ENCODE measurements at places on chromosomes 7 and 10. TPM values are rescaled to one million over a fixed set of nuclear protein-coding genes. Genes with fewer than 3 reads are reported as not detected.

DNA sequence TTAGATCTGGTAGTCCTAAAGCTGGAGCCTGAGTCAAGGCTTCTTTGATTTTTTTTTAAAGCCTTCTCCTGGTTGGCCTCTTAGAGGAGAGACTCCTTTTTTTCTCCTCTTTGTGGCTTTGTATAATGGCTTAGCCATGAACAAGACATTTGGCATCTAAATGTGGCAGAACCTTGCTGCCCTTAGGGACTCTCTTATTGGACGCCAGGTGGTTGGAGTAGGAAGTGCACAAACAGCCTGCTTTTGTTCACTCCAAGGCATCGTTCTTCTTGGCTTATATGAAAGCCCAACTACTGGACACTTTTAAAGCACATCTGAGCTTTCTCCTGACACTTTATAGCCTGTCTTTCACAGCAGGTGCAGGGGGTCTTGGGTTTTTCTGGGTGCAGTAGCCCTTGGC is 25.0 kb downstream of the ZPBP start:
- DNase-seq, result no peak

GRCh38 chr10:109887243-109887642 is 36.1 kb downstream of the XPNPEP1 start:
- DNase-seq, result no peak

GRCh38 chr7:104126411-104126841 is 81.4 kb downstream of the ORC5 start:
- DNase-seq, result no peak

GRCh38 chr7:130845581-130846085 is 111.6 kb upstream of the KLF14 start:
- DNase-seq, result no peak

DNA sequence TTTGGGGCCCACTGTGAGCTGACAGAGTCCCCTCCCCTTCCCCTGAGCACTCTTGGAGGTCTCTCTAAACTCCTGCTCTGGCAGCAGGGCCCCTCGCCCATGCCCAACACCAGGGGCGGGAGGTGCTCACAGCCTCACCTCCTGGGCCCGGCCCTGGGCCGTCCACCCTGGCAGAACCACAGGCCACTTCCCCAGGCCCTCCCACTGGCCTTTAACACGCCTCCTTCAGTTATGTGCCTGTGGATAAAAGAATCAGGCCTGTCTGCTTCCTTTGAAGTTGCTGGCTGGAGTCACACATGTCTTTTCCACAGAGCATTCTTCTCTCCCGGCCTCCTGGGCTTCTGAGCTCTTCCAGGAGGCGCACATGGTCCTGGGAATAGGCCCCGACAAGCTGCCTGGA is 10.2 kb downstream of the MYL10 start:
- DNase-seq, result no peak

DNA sequence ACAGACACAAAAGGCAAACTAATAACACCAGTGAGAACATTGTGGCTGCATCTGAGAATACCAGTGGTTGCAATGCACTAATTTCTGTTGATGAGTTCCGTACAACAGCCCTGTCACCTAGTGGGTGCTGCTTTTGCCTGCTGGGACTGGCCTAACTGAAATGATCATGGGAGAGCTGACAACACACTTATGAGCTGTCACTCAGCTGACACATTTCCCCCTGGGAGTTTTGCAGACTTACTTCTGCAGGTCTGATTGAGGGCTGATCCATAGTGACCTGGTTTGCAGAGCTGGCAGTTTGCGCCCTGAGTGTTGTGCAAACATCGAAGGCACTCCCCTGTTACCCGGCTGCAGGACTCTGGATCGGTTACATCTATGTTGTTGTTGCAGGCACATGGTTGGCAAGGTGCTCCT is 60.6 kb upstream of the LAMB1 start:
- no peak for DNase-seq

DNA sequence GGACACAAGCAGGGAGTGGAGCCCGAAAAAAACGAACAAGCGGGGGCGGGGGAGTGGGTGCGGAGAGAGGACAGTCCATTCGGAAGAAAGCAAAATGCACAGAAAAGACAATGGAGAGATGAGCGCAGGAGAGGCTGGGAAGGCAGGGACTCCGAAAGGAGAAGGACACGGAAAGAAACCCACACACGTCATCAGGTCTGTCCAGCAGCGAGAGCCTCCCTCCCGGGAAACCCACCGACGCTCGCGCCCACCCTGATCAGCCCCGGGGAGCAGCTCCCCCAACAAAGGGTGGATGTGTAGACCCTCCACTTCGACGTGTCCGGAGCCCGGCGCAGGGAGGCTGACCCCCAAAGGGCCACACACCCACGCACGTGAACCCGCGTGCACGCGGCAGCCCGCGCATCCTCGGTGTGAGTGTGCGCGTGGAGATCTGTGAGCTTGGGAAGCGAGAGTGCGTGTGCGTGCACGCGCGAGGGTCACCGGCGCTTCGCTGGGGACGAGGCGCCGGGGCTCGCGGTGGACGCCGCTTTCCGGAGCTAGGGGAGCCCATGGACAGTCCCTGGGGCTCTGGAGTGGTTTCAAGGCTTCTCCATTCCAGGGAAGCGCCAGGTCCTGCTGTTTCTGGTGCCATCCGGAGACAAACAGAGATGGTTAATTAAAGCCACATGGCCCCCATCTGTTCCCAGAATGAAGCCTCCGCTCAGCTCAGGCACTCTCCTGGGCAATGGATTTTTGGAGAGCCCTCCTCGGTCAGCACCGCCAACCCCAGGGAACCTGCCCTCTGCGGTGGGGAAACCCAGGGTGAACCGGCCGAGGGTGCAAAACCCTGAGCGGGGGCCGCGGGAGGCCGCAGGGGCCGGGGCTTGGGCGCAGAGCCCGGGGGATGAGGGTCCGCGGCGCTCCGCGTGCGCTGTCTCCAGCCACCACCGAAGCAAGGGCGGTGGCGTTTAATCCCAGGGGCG is 916 bp downstream of the LAMB1 start:
- peak; percentile 66 for DNase-seq

DNA sequence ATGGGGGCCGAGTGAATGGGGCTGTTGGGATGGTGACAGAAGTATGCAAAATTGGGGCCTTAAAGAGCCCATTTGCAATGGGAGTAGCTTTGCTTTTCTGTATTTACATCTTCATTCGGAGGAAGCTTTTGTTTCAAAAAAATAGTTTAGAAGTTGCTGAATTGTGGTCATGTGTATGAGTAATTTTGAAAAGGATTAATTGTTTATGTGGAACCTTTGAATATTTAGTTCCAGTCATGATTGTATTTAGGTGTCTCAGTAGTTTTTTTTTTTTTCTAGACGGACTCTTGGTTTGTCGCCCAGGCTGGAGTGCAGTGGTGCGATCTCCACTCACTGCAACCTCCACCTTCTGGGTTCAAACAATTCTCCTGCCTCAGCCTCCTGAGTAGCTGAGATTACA is 37.2 kb downstream of the RBM33 start:
- no peak for DNase-seq

DNA sequence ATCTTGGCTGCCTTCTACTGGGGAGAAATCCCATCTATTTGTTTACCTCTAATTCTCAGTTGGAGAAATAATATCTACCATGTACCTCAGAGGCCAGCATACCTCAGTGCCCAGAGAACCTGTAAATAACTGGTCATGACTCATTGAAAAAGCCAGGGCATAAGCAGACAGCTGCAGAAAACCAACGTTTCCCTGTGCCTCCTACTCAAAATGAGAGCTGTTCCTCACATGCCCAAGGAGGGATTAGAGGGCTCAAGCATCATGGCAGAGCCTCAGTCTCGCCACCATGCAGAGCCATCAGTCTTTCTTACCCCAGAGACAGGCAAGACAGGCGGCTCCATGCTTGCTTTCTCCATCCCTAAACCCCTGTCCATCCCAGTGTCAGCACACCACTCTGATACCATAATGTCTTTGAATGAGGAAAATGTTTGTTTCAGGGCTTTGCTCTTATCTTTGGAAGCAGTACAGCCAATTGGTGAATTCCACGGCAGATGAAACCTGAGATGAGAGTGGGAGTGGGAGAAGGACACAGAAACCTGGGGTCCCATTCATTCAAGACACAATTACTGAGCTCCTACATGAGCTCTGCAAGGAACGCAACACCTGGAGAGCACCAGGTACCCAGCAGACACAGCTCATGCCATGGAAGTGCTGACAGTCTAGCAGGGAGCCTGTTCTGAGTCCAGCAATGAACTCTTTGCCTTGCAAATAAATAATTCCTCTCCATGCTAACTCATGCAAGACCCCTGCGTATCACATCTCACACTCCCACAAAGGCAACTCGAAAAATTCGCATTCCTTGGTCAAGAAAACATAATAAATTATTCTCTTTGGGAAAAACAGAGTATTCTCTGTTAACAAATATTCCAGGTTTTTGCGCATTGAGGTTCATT is 21.1 kb downstream of the PON1 start:
- DNase-seq, result no peak

DNA sequence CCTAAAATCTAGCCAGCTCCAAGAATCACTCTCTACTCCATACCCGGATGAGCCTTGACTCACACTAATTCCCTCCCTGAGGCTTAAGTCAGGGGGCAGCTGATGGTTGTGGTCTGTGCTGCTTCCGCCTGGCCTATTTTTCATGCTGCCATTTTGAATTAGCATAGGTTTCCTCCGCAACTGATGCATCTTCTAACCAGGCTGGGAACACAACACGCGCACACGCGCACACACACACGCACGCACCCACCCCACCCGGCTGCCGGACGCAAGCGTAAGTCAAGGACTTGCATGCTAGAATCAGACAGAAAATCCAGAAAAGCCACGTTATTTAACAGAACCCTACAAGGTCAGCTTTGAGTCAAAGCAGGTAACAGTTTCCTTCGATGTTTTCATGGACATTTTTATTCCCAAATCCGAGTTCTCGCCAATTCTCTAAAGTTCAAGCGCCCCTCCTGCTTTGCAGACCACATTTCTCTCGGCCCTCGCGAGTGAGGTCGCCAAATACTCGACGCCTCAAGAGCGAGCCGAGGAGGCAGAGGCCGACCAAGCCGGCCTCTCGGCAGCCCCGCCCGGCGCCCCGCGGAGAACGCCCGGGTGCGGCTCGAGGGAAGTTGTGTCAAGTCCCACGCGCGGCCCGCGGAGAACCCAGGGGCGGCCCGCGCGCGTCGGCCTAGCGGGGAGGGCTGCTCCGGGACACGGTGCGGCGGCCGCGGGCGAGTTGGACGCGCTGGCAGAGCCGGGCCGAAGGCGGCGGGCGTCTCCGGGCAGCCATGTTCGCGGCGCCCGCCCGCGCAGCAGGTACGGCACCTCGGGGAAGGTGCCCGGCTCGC is 961 bp downstream of the SCRN1 start:
- peak; percentile 42 for DNase-seq

DNA sequence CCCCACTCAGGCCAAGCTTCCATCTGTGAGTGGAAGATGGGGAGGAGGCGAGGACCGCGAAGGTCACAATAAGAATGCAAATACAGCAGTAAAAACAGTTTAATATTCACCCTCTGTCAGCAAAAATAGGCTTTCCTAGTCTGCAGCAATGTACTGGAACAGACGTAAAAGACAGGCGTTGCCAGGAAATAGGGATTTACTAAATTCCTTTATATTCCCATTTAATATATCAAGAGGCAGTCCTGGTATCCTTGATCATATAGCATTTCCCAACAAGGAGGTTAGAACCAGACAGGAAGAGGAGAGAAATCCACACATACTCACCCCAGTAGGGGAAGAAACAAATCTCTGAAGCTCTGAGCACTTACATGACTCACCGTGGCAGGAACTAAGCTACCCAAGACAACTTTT is 1054.9 kb upstream of the C7orf33 start:
- DNase-seq, result no peak

DNA sequence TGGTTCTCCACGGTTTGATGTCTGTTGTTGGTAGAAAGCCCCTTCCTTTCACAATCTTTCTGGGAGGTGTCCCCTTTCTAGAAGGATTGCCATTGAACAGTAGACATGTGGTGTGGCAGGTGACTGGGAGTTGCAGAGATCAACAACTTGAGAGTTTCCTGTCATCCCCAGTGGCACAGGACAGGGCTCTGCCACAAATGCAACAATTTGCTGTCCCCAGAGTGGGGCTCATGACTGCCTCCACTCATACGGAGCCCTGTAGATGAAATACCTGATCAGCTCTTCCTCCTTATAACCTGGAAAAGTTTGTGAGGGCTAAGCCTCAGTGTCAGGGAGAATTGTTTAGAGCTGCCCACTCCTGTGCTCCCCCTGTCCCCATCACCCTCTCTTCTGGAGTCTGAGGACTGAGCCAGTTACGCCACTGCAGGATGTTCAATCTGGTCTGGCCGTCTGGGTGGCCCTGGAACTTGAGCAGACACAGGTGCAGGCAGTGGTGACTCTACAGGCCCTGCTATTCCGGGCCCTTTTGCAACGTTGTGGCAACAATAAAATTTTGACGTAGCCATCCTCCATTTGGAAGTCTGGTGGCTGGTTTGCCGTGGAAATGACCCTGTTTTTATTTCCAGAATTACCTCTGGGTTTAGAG is 6.5 kb downstream of the DBNL start:
- no peak for DNase-seq

DNA sequence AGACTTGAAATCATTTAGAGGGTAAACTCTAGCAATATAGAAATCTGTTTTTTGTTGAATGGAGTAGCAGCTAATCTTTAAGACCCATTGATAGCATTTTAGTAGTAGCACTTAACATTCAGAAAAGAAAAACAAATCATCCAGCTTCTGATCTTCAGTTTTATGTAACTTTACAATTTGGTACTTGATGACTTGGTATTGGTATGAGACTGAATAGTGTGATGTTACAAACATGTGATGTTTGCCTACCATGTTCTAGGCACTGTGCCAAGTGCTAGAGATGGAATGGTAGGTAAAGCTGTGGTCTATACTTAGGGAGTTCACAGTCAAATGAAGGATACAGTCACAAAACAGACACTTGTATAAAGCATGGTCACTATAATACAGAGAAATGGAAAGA is 21.3 kb downstream of the ZEB1 start:
- DNase-seq, result no peak

The HECW1 gene
- 2.0 TPM for total RNA-seq

- DNase-seq, result no peak
Measured at GRCh38 chr10:132591166-132591971, 53.8 kb downstream of the INPP5A start.

The OR13A1 gene
- total RNA-seq, result not detected

DNA sequence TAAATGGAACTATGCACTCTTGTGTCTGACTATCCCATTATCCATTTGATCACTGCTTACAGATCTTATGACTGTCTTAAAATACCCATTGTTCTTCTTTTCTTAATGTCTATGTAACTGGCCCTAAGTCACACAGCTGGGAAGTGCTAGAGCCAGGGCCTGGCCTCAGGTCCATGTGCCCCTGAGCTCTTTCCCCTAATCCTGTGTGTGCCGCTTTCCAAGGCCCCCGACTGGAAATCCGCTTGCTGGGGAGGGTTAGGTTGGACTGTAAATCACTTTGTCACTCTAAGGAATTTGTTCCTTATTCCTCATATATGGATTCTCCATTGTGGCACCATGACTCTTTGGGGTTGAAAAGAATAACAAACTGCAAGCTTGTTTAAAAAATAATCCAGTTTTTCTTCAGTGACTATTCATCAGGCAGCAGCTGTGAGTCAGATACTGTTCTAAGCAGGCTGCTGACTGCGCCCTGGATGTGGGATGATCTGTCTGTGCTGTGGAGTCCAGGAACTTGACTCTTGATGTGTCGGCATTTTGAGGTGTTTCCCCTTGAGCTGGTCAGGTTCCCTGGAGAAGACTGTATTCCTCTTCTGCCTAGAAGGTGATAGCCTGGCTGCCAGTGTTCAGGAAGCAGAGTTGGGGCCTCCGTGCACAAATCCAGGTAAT is 236.3 kb downstream of the SDK1 start:
- DNase-seq, result no peak

The MAGI2 gene
- 20.3 TPM for total RNA-seq

The CALD1 gene
- 435 TPM for total RNA-seq

The HOGA1 gene
- 0.47 TPM for total RNA-seq

The BAMBI gene
- 46.0 TPM for total RNA-seq

The CROT gene
- total RNA-seq, result 11.8 TPM

The FAM25A gene
- total RNA-seq, result not detected

The EIF3B gene
- total RNA-seq, result 122 TPM

All from ovary (tissue), 10 donors.